ENCODE measurements at places on chromosomes 7 and 10.

- DNase-seq, result no peak
Measured at GRCh38 chr7:46989247-46989646, 592.7 kb downstream of the TNS3 start.

DNA sequence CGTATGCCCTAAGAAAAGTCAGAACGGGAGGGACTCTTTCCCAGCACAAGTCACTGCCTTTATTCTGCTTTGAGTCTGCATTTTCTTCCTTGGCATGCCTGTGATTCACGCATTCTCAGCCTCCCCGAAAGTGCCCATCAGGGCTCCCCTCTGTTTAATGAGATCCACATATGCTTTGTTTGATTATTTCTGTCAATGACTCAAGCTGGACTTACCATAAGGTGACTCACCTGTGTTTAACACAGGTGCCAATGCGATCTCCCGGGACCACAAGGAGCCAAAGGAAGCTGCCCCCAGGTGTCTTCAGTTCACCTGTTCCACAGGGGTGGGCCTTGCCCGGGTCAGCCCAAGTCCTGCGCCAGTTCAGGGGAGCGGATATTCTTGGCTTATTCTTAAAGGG is 386.0 kb upstream of the SHH start:
- no peak for DNase-seq

GRCh38 chr7:27802999-27803398 is 63.0 kb downstream of the TAX1BP1 start:
- no peak for DNase-seq

DNA sequence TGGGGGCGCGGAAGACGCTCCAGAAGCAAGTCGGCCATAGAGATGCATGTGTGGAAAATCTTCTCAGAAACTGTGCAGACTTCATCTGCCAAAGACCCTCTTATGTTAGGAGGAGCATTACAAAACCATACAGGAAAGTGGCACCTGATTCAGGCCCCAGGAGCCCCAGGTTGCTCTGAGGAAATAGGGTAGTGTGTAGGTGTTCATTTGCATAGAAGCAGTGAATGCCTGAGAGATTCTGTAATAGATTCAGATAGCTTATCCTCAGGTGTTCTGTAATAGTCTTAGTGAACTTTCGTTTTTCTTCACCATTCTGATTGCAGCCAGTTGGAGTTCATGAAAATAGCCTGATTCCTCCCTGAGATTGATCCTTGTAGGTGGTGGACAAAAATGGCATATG is 106.4 kb upstream of the GJD4 start:
- no peak for DNase-seq

GRCh38 chr7:102122026-102122425 is 164.6 kb upstream of the SH2B2 start:
- DNase-seq, result no peak

DNA sequence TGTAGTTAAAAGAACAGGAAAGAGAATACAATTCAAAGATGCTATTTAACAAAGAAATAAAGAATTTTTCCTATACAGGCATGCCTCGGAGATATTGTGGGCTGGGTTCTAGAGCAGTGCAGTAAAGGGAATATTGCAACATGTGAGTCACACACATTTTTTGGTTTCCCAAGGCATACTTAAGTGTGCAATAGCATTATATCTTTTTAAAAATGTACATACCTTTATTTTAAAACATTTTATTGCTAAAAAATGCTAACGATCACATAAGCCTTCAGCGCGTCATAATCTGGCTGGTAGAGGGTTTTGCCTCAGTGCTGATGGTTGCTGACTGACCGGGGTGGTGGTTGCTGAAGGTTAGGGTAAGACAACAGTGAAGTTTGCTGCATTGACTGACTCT is 54.4 kb downstream of the ESYT2 start:
- no peak for DNase-seq

DNA sequence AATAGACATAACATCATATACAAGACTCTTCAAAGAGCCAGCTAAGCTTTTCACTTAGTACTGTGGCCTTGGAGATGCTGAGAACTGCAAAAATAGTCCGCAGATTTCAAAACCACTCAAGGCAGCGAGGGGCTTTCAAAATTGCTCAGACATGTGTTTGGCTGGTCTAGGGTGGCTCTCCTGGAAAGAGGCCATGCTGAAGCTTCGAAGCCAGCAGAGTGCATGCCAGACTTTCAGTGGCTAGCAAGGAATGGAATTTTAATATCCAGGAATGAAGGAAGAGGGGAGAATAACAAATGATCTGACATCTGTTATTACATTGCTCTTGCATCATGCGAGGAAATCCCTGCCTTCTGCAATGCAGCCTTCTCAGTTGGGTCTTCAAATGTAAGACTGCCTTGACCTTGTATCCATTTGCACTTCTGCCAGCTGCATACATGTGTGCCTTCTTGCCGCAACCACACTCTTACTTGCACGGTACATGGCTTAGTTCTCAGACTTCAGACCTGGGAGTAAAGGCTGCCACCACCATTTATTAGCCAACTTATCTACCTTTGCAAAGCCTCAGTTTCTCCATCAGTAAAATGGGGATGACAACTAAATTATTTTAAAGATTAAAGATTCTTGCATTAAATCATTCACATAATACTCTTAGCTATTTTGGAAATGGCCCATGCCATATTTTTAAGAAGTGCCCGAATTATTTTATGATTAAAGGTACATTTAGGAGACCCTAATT is 55.9 kb downstream of the ITIH5 start:
- no peak for DNase-seq

- no peak for DNase-seq
Measured at GRCh38 chr7:151666886-151667285, 147.2 kb upstream of the RHEB start.

- DNase-seq, result no peak
Measured at GRCh38 chr10:79127151-79127961, 58.6 kb downstream of the ZMIZ1 start.

DNA sequence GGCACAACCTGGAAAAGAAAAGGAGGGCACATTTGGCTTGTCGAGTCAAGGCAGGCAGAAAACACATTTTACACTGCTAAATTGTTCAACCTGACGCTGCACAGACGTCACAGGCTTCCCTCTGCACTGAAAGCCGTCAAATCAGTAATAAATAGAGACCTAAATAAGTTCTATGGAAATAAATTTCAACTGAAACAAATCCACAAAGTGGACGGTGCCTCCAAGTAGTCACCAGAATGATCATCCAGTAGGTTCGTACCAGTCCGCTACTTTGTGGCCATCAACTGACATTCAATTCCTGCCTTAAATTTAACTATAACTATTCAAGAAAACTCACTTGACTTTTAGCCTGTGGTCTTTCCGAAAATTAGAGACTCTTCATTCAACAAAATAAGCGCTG is 49.0 kb downstream of the NPVF start:
- DNase-seq, result no peak

DNA sequence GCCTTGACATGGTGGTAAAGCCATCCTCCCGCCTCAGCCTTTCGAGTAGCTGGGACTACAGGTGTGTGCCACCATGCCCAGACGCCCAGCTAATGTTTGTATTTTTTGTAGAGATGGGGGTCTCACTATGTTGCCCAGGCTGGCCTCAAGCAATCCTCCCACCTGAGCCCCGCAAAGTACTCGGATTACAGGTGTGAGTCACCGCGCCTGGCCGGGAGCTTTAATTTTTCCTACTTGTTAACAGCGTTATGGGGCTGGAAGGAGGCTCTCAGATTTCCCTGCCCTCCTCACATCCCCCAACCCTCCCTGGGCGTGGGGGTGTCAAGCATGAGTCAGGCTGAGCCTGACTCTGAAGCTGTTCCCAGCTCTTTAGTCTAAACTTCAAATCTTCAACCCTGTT is 8.3 kb downstream of the ALKBH4 start:
- DNase-seq, result no peak

DNA sequence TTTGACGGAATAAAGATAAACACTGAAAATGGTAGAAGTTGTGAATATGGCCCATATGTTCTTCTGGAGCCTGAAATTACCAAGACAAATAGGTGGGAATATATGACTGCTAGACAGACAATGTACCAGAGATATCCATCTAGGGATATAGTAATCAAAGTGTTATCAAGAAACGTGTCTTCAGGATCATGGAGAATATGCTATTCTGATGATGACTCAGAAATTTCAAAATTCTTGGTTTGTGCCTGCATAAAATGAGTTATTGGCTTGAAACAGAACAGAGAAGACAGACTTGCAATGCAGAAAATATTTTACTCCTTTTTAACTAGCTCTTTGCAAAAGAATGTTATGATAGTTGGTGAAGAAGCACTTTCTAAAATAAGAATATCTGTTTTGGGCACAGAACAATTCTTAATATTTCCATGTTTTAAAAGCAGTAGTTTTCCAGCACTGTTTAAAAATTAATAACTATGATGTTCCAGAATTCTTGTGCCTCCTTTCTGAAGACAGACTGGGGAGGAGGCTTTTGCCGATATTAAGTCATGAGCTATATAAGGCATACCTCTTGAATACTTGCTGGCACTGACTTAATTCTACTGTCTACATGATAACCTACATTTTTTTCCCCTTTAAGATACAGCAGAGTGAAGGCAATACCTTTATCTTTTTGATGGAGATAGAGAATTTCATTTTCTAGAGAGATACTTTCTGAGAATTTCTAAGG is 34.4 kb upstream of the CABCOCO1 start:
- no peak for DNase-seq

GRCh38 chr7:151465169-151465568 is 25.2 kb upstream of the CRYGN start:
- no peak for DNase-seq

DNA sequence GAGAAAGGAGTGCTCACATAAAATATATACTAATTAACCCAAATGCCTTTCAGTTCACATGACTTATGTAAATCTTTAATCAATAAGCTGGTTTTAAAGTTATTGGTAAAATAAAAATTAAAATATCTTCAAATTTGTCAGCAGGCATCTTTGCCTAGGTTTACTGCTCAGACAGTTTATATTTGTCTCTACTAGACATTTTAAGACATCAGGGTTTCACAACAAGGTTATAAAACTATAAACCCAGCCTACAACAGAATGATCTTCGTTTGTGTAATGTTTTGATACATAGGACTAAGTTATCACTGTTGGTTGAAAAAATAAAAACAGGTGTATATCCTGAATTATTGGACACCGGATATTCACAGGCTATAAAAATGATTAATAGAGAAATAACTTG is 67.4 kb downstream of the TYW1B start:
- no peak for DNase-seq

GRCh38 chr10:4892681-4893080 is 66.7 kb downstream of the AKR1E2 start:
- DNase-seq, result no peak

DNA sequence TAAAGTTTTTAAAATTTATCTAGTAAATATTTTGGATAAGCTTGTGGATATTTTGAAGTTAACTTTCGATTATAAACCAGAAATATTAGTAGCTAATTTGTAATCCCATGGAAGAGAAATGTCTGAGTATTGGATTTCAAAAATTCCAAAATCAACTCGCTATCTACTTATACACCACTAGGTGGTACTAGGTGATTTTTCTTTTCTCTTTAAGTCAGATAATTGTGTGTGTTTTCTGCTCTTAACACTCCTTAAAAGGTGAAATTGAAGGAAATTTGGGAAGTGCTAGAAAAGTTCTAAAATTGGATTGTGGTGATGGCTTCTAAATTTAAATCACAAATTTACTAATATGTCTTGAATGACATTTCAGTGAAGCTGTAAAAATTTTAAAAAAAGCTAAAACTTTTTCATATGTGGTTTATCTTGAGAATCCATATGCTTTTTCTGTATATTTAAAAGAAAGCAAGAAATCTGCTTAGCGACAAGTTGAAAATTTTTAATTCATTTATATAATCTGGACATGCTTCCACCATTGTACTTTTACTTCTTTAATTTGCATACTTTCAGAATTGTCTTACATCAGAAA is 90.2 kb downstream of the IPMK start:
- DNase-seq, result no peak

DNA sequence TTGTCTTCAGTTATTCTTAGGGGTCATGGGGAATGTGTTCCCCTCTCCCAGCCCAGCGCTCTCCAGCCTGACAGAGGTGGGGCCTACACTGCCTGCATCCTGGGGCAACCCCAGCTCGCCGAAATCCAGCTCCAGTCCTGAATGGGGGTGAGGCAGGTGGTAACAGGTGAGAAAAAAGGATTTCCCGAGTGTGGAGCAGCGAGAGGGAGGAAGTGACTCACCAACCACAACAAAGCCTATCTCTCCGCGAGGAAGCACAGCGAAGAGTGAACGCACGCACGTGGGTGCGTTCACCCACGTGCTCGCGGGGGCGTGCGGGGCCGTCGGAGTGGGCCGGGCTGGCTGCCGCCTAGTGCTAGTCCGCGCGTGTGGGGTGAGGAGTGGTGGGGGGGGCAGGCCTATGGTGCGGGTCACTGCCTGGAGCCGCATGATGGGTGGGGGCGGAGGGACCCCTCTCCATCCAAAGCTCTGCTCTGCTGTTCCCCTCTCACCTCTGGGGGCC is 855 bp upstream of the PALD1 start:
- DNase-seq, result peak; percentile 86

DNA sequence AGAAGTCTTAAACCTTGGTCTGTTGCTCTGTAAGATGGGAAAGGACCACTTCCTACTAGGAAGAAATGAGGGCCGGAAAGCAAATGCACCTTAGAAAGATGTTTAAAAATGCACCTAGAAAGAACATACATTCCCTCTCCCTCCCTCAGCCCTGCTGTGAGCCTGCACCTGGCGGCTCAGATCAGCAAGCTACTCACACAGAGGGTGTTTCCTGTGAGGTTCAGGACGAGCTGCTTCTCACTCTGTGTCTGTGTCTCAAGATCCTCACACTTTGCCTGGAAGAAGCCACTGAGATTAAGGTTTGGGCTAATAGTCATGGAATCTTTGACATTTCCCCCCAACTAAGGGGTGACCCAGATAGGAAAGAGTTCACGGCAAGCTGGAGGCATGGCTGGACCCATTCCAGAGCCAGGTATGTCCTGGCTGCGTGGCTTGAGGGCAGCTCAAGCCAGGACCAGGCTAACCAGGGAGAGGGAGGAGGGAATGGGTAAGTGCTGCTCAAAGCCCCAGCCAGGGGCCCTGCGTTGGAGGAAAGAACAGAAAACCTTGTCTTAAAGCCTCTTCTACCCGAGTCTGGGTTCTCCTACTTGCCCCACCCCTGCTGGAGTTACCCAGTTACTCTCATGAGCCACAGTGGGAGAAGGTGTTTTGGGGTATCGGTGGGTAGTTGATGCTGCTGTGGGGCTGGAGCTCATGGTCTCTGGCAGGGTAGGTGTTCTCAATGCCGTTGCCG is 47.5 kb downstream of the PODXL start:
- no peak for DNase-seq

GRCh38 chr7:120521761-120522737 is 249.1 kb downstream of the KCND2 start:
- no peak for DNase-seq

- DNase-seq, result no peak
Measured at GRCh38 chr7:88758381-88759229, 895 bp upstream of the ZNF804B start.

- no peak for DNase-seq
Measured at GRCh38 chr7:90242369-90243168, 2.4 kb upstream of the CFAP69 start.

- no peak for DNase-seq
Measured at GRCh38 chr10:96998329-96998888, 166.3 kb downstream of the LCOR start.
